NCI-H187 treated with DMSO at 0.1 percent for 48 hours (cell line): ENCODE measurements at places on chromosomes 11 and 22.

GRCh38 chr11:115454525-115454924, 49.7 kb downstream of the CADM1 start:
- no peak for DNase-seq

DNA sequence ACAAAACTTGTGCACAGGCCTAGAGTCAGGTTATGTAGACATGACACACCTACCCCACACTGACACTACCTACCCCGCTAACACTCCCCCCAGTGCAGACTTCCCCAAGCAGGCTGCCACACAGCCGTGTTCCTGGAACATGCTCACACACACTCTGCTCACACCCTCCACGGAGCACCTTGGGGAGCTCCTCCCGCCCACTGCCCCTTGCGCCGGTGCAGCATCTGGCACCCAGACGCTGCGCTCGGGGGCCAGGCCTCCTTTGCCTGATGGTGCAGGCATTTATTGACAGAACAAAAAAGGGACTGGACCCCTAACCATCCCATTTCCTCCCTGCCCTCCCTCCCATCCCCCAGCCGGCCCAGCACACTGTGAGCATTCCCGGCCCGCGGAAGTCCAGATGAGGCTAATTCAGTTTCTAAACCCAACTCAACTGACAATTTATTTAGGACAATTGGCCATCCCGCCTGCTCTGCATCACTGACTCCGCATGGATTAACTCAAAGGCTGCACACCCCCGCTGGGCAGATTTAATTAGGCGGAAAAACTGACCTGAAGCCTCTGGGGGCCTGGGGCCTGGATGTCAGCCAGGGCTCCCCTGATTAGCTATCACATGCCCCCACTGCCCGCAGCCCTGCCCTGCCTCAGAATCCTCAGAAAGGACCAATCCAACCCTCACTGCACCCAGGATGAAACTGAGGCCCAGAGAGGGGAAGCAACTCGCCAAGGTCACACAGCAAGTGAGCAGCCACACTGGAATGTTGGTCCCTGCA, 30.1 kb downstream of the KCNC1 start:
- DNase-seq: no peak

DNA sequence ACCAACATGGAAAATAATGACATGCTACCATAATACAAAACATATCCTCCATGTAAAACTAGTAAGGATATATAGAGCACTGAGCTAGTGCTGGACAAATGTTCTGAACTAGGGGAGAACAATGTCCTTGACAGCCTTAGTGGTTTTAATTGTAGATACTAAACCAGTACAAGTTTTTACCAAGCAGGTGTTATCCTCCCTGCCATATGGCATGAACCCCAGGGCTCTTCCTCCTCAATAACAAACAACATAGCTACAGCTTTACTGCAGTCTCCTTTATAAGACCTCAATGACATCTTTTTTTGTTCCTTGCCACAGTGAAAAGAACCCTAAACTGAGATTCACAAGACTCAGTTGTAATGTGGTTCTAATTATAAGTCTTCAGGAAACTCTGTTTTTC, 70.2 kb upstream of the GDPD4 start:
- DNase-seq: no peak

DNA sequence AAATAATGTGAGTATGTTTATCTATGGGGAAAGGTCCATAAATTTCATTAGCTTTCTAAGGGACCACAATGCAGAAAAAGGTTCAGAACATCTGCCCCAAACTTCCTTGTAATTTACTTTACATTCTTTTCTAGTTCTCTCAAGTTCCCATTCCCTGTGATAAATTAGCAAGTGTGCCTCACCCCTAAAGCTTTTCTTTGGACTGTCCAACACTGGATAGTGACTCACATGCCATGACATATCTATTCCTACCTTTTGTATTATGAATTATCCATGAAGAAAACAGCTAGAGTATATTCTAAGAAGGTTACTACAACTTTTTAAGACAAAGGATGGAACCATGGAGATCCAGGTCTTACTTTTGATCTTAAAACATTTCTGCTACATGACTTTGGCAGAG, 1.6 kb downstream of the OR51F1 start:
- DNase-seq: no peak

- no peak for DNase-seq
These were observed 691.6 kb upstream of the ANO5 start for GRCh38 chr11:21501245-21501644.

- DNase-seq: no peak
These were observed 2.2 kb downstream of the CECR2 start for GRCh38 chr22:17371448-17371847.

- DNase-seq: no peak
These were observed 62.8 kb downstream of the BCR start for GRCh38 chr22:23243006-23243573.

GRCh38 chr11:90532125-90532524, 309.3 kb upstream of the CHORDC1 start:
- no peak for DNase-seq

DNA sequence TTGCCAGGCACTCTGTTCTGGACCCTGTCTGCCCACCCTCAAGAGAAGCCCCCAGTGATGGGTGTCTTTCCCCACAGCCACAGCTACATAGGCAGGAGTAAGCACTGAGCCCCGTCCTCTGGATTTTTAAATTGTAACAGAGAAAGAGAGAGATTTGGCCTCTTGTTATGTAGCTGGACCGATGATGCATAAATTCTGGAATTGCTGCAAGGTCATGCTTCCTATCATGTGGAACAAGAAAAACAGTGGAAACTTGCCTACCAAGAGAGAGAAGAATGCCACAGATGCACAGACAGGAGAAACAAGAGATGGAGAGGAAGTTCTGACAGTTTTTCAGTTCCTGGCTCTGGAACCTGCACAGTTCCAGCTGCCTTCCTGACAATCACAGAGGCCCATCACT, 150.2 kb downstream of the ETS1 start:
- DNase-seq: no peak

- DNase-seq: no peak
These were observed 40.8 kb upstream of the GAL start for GRCh38 chr11:68643585-68643984.

GRCh38 chr22:40263191-40263590, 83.1 kb upstream of the ADSL start:
- DNase-seq: no peak

- no peak for DNase-seq
These were observed 1642.2 kb downstream of the LRRC4C start for GRCh38 chr11:39817241-39817640.

DNA sequence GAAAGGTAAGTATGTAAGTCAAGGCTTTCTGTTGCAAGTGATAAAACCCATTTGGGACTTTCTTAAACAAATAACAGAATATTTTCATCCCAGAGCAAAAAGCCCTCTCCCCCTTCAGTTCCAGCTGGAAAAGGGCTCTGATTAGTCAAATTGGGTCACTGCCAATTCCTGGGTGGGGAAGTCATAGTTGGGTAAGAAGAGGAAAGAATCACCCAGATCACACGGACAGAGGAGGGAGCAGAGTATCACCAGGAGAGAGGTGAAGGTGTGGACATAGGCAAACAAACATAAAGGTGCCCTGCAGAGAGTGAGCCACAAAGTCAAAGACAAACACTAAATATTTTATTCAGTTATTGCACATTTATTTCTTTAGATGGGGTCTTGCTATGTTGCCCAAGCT, 36.3 kb upstream of the SORL1 start:
- no peak for DNase-seq

DNA sequence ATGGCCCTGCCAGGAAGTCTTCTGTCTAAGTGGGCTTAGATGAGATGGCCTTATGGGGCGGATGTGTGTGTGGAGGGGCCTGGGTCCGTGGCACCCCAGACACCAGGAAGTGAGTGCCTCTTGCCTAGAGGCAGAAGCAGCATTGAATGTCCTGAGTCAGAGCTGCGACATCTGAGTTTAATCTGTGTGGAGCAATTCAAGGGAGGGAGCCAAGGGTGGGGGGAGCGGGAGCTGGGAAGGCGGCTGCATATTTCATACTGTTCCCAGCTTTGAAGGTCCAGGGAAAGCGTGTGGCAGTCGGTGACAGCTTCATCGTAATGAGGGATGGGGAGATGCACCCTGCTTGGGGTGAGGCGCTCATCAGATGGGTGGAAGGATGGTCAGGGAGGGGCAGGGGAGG, 73.5 kb upstream of the THY1 start:
- no peak for DNase-seq

DNA sequence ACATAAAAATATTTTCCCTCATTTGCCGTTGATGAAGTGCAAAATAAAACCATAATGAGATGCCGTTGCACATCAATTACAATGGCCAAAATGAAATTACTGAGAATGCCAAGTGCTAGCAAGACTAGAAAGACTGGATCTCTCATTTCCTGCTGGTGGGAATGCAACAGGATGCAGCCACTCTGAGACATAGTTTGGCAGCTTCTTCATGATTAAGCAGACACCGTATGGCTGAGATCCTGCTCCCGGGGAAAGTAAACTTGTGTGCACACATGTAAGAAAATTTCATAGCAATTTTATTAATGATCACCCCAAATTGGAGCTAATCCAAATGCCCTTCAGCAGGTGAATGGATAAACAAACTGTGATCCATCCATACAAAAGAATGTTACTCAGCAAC, 1013.2 kb downstream of the TBC1D22A start:
- no peak for DNase-seq

DNA sequence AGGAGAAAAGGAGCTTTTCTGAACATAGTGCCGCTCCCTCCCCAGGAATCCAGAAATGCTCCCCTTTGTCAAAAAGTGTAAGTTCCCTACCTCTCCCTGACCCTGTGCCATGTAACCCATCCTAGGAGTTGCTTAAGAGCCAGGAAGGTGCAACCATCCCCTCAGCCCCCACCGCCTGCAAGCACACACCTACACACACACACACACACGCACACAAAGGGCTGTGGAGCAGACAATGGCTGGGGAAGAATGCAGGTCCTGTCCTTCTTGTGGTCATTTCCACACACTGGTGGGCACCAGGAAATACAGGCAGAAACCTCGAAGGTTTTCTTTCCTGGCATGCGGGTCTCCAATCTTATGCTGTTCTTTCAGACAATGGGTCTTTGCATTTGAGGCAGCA, 1.2 kb downstream of the P2RX3 start:
- DNase-seq: no peak

GRCh38 chr22:21989049-21989448, 6.5 kb upstream of the TOP3B start:
- DNase-seq: no peak

- DNase-seq: no peak
These were observed 170.8 kb upstream of the C11orf87 start for GRCh38 chr11:109251230-109251629.

GRCh38 chr11:123745764-123746451, 4.4 kb upstream of the ZNF202 start:
- DNase-seq: no peak

GRCh38 chr22:36405671-36406538, 18.1 kb upstream of the MYH9 start:
- DNase-seq: no peak

- no peak for DNase-seq
These were observed 4.9 kb upstream of the MRGPRF start for GRCh38 chr11:69017951-69018350.

GRCh38 chr11:117885777-117886176, 9.3 kb upstream of the FXYD6 start:
- DNase-seq: no peak

- no peak for DNase-seq
These were observed 706.9 kb upstream of the LUZP2 start for GRCh38 chr11:23789938-23790371.

- no peak for DNase-seq
These were observed 51.4 kb upstream of the CEP126 start for GRCh38 chr11:101863361-101863760.

DNA sequence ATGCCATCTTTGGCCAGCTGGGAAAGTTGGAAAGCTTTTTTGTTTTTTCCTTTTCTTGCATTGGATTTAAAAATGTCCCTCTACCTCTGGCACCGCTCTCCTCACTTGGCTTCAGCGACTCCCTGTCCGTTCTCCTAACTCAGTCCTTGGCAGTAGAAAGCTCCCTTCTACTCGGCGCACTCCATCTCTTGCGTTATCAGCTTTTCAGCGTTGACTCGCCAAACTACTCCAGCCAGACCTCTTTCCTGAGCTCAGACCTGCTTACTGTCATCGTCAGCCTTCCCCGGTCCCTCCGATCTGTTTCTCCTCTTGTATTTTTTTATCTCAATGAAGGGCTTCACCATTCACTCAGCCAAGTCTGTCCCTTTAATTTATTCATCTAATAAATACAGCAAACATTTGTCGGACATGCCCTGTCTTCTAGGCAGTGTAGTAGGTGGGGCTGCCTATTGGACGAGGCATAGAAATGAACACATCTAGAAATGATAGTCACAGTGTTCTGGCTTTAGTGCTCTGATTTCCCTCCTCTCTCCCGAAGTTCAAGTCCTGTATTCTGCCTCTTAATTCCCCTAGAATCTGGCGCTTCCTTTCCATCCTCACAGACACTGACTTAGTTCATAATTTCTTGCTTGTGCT, 839 bp downstream of the CEP164 start:
- DNase-seq: no peak

DNA sequence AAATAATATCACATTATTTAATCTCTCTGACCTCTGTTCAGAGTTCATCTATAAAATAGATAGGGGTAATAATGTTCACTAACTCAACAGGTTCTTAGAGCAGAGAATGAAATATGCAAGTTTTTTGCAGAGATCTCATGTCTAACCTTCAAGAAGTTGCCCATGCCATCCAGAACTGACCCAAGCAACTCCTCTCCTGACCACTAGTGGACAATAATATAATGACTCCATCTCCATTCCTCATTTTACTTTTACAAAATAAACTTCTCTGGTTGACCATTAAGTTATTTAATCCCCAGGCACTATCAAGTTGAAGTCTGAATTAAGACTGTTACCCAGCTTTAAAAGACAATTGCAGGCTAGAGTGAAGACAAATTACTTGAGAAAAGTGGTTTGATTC, 382.6 kb downstream of the KCNA4 start:
- DNase-seq: no peak

- DNase-seq: no peak
These were observed 87.7 kb upstream of the OPCML start for GRCh38 chr11:133619973-133620372.

- no peak for DNase-seq
These were observed 10.4 kb upstream of the HSPA8 start for GRCh38 chr11:123072332-123072761.

DNA sequence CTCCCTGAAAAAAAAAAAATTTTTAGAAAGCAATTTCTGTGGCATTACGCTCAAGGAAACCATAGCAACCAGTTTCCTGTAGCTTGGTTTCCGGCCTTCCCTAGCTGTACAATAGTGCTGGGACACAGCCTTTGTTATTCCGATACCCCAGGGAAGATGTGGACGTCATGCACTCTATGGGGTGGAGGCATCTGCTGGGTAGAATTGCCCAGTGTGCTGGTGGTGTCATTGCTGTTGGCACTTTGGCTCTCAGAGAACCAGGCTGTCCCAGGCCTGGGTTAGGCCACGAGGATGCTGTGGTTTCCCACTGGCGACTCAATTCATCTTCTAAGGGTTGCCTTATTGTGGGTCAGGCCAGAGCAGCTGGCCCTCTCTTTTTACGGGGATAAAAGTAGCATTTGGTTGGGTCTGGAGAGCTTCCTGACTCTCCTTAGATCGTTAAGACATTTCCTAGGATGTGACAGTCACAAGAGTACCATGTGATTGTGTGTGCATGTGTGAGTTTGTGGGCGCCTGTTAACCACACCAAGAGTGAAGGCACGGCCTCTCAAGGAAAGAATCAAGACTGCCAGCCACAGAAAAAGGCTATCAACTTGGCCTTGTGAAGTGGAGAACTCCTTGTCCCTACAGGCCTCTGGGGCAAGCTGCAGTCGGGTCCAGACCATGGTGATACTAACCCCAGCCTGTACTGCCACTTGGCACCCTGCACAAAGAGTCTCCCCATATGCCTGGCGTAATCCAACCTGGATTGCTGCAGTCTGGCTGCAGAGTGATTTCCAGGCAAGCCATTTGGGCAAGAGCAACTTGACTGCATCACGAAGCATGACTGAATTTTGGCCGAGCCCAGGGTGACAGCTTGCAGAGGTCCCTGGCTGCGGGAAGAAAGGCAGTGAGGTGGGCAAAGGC, 35.9 kb upstream of the NAV2 start:
- no peak for DNase-seq
